Fibroblast of skin of right biceps (primary cell): ENCODE measurements at places on chromosomes 6 and 20.
A peak's percentile ranks its signal among the peaks of the same experiment; 100 is the strongest.

- DNase-seq = peak; percentile 36
Observed at GRCh38 chr6:116291701-116292396, 12.1 kb upstream of the TSPYL1 start.

- DNase-seq = peak; percentile 15
Observed at GRCh38 chr6:149451376-149452036, 33.3 kb downstream of the ZC3H12D start.

DNA sequence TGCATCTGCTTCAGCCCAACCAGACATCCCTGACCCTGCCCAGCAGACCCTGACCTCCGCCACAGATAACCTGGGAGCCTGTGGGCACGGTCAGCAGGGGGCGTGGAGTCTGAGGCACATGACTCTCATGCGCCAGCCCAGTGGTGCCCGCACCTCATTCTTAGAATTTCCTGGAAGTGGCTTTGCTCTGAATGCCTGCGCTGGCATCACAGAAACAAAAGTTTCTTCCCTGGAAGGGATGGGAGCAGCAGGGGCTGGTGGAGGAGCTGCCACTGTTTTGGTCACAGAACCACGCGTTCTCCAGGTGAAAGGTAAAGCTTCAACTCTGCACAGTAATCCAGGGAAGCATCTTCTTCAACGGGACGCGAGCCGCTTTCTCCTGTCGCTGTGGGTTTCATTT lies 67.9 kb upstream of the DUSP22 start:
- DNase-seq = no peak

DNA sequence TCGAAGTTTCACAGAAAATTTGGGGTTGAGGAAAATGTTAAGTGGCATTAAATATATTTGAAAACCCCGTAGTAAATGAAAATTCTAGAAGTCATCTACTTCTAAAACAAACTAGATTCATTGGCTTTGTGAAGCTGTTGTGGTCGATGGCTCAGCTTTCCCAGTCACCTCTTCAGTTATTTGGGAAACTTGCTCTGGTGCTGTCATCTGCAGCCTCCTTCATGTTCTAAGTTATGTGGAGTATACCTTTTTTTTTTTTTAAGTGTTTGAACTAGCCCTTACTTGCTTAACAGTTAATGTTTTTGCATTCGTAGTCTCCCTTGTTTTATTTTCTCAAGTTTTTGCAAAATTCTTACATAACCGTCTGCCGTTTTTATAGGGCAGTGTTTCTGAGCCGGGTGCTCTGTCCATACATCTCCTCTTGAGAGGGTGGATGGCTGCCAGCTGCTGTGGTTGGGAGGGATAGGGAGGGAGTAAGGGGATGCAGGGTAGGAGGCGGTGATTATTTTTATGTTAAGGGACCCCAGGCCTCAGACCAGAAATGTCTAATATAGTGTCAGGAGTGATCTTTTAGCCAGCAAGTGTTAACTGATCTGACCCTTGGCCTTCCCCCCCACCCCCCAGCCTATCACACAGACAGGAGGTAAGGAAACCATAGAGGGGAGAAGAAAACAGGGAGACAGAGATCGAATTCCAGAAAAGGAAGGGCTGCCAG lies 7.1 kb downstream of the RREB1 start:
- DNase-seq = no peak

- no peak for DNase-seq
Observed at GRCh38 chr20:57395111-57395966, 4.1 kb downstream of the RBM38 start.

GRCh38 chr6:25682324-25682723 lies 30.3 kb downstream of the SCGN start:
- no peak for DNase-seq

GRCh38 chr6:132797951-132798868 lies at the start of gene SLC18B1:
SLC18B1 (minus strand) TSS chr6:132798637; CDS start chr6:132798456, 181 bp downstream.
- peak; percentile 28 for DNase-seq

GRCh38 chr6:11374036-11375010 lies 141.9 kb upstream of the NEDD9 start:
- DNase-seq = no peak

- DNase-seq = no peak
Observed at GRCh38 chr20:4875578-4876067, 125.7 kb downstream of the SLC23A2 start.

DNA sequence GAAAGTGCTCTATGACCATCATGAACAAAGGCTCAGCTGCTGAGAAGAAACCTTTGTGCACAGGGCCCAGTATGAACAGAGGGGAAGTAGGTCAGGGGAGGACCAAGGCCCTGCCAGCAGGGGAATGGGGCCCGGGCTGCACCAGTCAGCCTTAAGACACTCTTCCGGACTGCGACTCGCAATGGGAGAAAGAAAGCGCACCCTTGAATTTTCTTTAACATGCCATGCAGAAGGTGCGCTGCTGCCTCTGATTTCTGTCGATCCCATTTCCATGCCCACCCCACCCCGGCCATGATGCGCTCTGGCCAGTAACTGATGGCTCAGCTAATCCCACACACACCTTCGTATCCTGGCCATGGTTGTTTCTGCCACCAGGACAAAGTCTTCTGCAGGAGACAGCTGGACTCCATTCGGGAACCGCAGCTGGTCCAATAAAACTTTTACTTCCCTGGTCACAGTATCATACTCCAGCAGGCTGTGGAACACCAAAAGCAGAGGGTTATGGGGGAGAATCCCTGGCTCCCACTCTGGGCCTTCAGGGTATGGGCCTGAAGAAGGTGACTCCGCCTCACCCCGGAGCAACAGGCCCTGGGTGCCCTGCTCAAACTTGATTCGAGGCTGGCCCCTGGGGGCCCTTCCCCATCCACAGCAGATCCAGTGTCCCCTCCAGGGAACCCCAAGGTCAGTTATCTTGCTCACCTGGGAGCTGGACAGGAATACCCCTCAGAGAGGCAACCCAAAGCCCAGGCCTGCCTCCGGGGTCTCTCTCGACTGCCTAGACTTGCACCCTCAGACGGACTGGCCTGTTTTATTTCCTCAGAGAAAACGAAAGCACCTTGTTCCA lies 20.3 kb downstream of the CST7 start:
- DNase-seq = no peak
